Occipital lobe (tissue), 3 donors: ENCODE measurements at places on chromosomes 3 and 15.
A peak's percentile ranks its signal among the peaks of the same experiment; 100 is the strongest.

GRCh38 chr3:4846543-4846942 is 132.7 kb upstream of the BHLHE40 start:
- DNase-seq: no peak

GRCh38 chr15:27865926-27866325 is 233.2 kb downstream of the OCA2 start:
- no peak for DNase-seq

DNA sequence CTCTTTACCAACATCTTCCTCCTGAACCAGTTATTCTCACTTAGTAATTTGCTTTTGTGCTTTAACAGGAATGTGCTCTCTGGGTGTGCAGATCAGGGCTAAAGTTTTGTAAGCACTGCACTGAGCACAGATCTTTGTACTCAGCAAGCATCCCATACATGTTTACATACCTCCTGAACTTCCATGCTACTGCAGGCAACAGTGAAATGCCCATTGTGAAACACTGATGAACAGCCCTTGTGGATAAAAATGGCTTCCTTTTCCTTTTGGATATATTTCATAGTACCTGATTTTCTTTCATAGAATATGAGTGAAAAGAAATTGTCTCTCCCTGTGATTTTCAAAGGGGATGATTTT is 855.9 kb downstream of the MCTP2 start:
- no peak for DNase-seq

DNA sequence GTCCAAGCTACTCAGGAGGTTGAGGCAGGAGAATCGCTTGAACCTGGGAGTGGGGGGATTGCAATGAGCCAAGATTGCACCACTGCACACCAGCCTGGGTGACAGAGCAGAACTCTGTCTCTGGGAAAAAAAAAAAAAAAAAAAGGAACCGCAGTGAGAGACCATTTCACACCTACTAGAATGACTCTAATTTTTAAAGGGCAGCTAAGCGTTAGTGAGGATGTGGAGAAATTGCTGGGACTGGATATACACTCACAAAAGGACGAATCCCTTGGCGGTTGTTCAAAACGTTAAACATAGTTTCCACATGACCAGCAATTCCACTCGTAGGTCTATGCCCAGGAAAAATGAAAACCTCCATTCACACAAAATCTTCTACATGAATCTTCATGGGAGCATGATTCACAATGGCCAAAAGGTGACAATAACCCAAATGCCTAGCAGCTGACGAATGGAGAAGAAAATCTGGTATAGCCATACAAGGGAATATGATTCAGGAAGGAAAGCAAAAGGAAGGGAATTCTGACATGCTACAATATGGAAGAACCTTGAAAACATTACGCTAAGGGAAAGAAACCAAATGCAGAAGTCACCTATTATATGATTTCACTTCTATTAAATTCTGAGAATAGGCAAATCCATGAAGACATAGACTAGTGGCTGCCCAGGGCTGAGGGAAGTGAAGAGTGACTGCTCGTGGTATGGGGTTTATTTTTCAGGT is 127.0 kb downstream of the CHSY1 start:
- no peak for DNase-seq

GRCh38 chr3:195818301-195818700 is 6.6 kb upstream of the MUC4 start:
- no peak for DNase-seq

DNA sequence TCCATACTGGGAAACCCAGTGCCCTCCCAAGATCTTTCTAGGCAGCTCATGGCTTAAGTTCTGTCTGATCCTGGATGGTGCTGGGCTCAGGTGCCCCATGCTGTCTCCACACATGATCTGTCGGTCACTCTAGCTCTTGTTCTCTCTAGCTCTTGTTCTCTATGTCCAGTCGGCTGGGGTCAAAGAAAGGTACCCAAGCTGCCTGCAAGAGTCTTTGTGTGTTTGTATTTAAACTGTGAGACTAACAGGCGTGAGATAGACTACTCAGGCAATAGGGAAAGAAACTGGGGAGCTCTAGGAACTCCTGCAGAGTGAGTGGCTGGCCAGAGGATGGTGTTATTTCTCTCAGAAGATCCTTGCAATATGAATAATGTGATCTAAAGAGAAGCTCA is 40.2 kb downstream of the GPR156 start:
- no peak for DNase-seq

- DNase-seq: no peak
These were observed 773 bp upstream of the DISP2 start for GRCh38 chr15:40357246-40357645.

- no peak for DNase-seq
These were observed 933 bp upstream of the APEH start for GRCh38 chr3:49673121-49673714.

- DNase-seq: no peak
These were observed 12.2 kb upstream of the XYLB start for GRCh38 chr3:38334142-38335055.

DNA sequence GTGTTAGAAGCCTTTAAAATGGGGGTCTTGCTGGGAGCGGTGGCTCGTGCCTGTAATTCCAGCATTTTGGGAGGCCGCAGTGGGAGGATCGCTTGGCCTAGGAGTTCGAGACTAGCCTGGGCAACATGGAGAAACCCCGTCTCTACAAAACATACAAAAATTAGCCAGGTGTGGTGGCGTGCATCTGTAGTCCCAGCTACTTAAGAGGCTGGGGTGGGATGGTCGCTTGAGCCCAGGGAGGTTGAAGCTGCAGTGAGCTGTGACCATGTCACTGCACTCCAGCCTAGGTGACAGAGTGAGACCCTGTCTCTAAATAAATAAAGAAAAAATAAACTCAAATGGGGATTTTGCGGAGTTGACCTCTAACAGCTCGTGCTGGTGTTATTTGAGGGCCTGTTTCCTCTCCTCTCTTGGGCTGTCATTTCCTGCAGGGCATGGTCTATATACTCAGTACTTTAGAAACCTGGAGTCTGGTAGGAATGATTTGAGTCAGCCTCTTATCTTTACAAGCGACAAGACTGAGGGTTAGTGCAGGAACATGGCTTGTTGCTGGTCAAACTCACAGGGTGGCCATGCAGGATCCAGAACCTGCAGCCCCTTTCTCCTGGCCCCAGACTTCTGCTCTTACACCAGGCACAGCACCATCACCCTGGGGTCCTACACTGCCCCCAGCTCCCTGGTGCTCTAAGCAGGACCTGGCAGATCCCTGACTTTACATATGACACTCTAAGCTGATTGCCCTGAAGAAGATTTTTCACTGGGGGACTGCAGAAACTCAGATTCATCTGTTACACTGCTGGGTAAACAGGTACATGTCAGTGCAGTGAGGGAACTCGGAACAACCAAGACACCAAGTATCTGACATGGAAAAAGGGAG is 15.1 kb downstream of the EHD4 start:
- DNase-seq: no peak

DNA sequence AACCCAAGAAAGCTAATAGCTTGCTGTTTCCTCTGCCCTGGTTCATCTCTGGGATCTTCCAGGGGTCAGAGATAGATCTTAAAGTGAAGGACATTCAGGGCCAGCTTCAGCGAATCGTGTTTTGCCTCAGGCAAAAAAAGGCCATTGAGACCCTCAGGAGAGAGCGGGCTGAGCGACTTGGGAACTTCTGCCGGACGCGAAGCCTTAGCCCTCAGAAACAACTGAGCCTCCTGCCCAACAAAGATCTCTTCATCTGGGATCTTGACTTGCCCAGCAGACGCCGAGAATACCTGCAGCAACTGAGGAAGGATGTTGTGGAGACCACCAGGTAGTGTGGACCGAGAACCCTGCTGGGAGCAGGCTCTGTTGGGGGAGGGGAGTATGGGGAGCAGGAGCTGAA is 42.5 kb downstream of the CDAN1 start:
- no peak for DNase-seq

- no peak for DNase-seq
These were observed 323.4 kb upstream of the PLSCR5 start for GRCh38 chr3:146928421-146929059.

DNA sequence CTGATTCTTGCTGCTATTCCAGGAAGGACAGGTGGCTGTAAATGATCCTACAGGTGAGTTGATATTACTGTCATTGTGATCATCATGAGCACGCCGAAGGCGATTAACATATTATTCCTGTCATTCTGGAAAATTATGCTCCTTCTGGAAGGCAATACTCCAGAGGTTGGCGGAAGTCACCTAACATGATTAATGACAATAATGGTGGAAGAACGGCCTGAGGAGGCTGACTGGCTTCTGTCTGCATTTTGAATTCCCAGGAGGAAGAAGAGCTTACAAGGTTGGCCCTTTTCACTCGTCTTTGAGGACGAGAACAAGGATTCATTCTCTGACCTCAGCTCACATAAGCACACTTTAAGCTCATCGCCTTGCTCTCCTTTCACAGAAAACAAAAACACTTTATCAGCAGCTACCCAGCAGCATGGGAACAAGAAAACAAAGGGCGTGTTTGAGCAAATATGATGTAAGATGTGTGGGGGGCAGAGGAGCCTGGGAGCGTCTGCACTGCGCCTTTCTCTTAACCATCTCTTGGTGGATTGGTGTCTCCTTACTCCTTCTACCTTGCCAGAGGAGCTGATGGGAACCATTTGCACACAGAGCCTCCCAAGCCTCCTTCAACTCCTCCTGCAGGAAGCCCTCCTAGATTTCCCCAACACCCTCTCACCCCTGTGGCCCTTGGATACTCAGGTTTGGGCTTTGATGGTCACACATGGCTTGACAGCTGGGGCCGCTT is 23.0 kb downstream of the ACSBG1 start:
- no peak for DNase-seq

- DNase-seq: no peak
These were observed 147.1 kb upstream of the LPP start for GRCh38 chr3:188006726-188007393.

- DNase-seq: no peak
These were observed 9.3 kb upstream of the TOPAZ1 start for GRCh38 chr3:44232407-44232806.

GRCh38 chr3:12879191-12879815 is 37.9 kb upstream of the RPL32 start:
- no peak for DNase-seq

GRCh38 chr3:63955830-63956545 is 43.8 kb upstream of the SCAANT1 start:
- no peak for DNase-seq

DNA sequence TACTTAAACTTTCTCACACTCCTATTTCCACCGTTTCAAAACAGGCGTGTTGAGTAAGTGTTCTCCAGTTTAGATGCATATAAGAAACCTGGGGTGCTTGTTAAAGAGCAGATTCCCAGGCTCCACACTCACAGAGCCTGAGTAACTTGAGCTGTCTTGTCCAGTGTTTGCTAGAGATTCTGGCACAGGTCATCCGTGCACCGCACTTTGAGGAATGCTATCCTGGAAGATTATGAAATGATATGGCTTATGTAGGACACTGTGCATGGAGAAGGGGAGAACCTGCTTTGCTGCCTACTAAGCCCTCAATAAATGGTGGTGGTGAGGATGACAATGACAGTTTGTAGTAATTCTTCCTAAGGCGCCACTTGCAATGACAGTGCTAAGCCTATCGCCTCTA is 273.7 kb downstream of the PDZRN3 start:
- no peak for DNase-seq

- DNase-seq: no peak
These were observed 61.6 kb downstream of the OTOL1 start for GRCh38 chr3:161558236-161558635.

DNA sequence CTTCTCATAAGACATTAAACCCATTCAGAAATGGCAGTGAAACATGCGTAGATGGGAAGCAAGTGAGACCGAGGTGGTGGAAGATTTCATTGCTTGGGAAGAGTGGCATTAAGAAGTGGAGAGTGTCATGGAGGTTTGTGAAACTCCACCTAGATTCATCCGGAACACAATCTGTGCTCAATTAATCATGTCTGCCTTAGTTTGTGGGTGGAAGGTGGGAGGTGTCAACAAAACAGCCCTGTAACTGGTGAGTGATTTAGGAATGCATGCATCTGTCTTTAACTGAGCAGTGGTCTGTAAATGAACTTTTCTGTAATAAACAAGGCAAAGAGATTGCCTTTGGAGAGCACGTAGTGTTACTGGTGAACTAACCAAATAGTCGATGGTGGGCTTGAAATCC is 113.7 kb downstream of the WNT5A start:
- no peak for DNase-seq

DNA sequence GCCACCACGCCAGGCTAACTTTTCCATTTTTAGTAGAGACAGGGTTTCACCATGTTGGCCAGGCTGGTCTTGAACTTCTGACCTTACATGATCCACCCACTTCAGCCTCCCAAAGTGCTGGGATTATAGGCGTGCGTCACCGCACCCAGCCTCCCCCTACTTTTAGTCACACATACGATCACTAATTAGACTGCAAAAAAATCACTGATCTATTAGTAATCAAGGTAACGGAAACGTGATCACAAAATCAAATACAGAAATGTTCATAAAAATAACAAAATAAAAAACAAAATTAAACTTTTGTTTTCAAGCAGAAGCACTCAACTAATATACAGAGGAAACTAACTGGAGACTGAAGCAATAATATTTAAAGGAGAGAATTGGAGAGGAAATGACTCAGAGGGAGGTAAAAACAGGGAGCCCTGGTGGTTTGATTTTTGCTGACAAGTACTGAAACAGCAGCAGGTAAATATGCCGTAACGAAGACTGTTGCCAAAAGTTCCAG is 4.6 kb downstream of the WDR53 start:
- no peak for DNase-seq

DNA sequence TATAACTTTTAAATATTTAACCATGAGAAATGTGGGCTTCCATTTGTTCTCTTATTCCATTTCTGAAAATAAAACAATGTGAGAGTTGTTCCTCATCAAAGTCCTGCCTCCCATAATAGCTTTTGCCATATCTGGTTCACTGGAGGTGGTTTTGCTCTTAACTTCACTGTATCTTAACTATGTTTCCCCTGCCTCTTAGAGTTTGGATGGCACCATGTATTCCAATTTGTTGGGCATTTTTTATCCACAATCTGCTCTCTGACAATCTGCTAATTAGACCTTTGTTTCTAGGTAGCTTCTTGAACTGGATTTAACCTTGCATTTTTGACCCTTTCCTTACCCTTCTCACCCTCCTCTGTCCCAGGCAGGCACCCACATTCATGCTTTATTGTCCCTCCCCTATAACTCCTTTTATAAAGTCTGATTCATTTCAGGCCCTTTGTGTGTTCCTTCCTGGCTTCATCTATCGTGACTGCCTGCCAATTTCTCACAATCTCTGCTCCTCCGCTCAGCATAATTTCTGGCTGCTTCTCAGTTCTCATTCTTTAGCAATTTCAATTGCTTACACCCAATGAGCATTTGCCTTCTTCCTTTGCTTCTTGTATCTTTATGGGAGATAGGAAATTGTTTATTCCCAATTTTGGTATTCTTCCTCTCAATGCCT is 144.2 kb upstream of the ARHGEF26 start:
- DNase-seq: peak; percentile 47

GRCh38 chr3:114052216-114052615 is 4.1 kb downstream of the CCDC191 start:
- DNase-seq: no peak

DNA sequence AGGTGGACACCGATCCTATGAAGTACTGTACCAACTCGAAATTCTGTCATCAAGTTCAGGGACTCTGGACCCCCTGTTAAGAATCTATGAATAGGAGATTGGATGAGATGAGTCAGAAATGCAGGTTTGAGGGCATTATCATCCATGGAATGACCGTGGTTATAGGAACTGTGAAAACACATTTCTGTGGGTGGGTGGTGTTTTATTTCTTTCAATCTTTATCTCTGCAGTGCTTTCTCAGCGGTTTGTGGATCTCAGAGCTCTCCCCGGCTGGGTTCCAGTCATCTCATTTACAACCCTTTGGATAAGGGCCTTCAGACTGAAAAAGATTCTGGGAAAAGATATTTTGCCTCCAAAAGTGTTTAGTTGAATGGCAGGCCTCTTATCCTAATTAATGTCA is 5.4 kb upstream of the ABHD17C start:
- DNase-seq: no peak

GRCh38 chr3:47244531-47245100 is 38.0 kb downstream of the KIF9 start:
- no peak for DNase-seq
